ELR (cell line): ENCODE measurements at places on chromosomes 4 and X.

DNA sequence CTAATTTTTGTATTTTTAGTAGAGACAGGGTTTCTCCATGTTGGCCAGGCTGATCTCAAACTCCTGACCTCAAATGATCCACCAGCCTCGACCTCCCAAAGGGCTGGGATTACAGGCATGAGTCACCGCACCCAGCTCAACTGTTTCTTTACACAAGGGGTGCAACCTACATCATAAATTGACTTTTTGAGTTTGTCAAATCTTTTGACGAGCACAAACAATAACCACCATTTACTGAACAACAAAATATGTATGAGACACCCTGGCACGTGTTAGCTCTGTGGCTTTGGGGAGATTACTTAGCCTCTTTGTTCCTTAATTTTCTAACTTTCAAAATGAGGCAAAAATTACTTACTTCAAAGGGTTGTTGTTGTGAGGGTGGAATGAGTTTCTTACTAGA lies 23.5 kb upstream of the SLC34A2 start:
- no peak for DNase-seq

DNA sequence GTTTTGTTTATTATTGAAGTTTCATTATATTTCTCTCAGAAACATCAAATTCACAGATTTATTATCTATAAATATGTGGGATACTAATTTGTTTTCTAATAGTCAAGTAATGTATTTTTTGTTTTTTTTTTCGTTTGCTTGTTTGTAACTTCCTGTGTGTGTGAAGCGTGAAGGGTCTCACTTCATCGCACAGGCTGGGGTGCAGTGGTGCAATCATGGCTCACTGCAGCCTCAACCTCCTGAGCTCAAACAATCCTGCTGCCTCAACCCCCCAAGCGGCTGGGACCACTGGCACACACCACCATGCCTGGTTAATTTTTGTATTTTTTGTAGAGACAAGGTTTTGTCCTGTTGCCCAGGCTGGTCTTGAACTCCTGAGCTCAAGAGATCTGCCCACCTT lies 55.1 kb downstream of the SH3RF1 start:
- no peak for DNase-seq

DNA sequence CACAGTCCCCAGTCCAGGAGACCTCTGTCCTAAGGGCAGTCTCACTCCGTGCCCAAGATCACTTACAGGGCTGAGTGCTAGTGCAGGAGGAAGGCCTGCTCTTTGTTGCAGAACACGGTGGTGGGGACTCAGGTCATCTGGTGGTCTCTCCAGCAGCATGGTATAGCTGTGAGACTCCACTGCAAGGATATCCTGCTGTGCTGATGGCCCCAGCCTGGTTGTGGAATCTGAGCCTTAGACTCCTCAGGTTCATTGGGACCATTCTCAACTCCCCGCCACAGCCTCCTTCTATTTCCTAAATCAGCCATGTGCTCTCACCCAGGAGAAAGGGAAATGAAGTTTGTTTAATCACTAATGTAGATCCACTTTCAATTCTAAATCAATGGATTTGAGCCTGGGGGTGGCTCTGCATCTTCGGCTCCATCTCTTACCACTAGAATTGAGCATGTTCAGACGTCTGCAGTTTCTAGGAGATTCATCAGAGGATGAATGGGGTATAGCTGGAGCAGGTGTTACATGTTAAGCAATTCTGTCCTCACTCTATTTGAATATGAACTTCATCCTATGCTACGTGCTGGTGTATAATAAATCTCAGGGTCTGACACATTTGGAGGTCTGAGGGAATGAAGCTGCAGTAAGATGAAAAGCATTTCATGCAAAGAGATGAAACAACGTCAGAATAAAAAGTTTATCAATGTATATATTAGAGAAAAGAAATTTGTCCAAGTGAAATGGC lies 189.2 kb downstream of the MGST2 start:
- DNase-seq: no peak

GRCh38 chrX:73758250-73758649 lies 195.3 kb downstream of the CHIC1 start:
- DNase-seq: peak; percentile 51

- DNase-seq: no peak
Measured at GRCh38 chr4:41646862-41647261, 101.7 kb downstream of the PHOX2B start.

- no peak for DNase-seq
Measured at GRCh38 chrX:72045552-72046277, 86.0 kb downstream of the RTL5 start.

- DNase-seq: peak; percentile 55
Measured at GRCh38 chrX:135596495-135596894, 76.0 kb downstream of the INTS6L start.

- DNase-seq: peak; percentile 85
Measured at GRCh38 chr4:41177016-41177415, 37.3 kb downstream of the APBB2 start.

- peak; percentile 92 for DNase-seq
Measured at GRCh38 chr4:173182403-173182802, 13.8 kb downstream of the GALNT7 start.

DNA sequence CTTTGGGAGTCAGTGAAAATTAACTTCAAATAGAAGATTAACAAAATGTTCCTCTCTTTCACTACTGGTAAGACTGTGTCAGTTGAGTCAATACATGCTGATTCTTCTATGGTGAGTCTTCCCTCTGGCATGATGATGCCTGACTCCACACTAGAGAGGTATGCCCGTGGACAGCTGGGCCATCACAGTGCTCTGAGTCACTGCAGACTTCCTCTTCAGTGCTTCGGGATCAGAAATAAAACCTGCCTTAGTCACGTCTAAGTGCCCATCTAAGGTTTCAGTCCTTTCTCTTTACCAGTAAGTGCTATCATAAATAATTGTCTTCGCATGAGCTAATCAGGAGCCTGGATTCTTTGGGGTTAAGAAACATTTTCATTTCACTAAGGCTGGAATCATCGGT lies 1.6 kb upstream of the ASB5 start:
- DNase-seq: peak; percentile 99
